ENCODE measurements at places on chromosomes 13 and 19. TPM values are rescaled to one million over a fixed set of nuclear protein-coding genes. Genes with fewer than 3 reads are reported as not detected.

- peak; percentile 22 for DNase-seq
Observed at GRCh38 chr19:7850000-7850813, 20.2 kb downstream of the EVI5L start.

DNA sequence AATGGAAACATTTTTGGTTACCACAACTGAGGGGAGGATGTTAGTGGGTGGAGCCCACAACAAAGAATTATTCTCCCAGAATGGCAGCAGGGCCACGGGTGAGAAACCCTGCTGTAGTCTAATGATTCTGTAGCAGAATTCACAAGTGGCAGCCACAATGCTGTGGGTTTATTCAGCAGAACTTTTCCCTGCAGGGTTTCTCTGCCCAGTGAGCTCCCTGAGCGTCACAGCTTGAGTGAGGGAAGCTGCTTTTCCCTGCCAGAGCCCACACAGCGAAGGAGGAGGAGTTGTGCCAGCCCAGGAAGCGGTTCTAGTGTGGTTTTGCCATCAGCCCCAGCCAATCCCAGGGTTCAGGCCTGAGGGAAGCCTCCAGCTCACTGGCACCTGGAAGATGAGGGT is 4.4 kb downstream of the ATP12A start:
- DNase-seq = no peak

DNA sequence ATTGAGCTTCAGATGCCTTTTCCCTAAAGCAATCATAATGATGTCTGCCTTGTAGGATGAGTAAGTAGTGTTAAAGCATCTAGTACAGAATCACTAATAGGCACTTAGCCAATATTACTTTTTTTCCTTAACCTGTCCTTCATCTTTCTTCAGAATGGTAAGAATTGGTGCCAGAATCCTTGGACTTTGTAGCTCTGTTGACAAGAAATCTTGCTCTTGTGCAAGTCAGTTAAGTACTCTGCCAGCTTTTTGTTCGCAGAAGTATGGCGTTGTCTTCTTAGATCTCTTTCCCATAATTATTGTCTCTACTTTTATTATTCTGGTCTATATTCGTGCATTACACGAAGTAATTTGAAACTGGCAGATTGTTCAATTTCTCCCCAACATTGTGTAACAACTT is 554.5 kb downstream of the PCDH9 start:
- DNase-seq = no peak

Gene ZNF208
- total RNA-seq = 0.79 TPM

GRCh38 chr19:29429021-29429420 is 96.8 kb upstream of the VSTM2B start:
- no peak for DNase-seq

Gene TEX26
- total RNA-seq = not detected

Gene POLRMT
- total RNA-seq = 27.5 TPM

- DNase-seq = no peak
Observed at GRCh38 chr19:15318241-15318691, 14.1 kb downstream of the BRD4 start.

Gene ZNF99
- total RNA-seq = not detected

DNA sequence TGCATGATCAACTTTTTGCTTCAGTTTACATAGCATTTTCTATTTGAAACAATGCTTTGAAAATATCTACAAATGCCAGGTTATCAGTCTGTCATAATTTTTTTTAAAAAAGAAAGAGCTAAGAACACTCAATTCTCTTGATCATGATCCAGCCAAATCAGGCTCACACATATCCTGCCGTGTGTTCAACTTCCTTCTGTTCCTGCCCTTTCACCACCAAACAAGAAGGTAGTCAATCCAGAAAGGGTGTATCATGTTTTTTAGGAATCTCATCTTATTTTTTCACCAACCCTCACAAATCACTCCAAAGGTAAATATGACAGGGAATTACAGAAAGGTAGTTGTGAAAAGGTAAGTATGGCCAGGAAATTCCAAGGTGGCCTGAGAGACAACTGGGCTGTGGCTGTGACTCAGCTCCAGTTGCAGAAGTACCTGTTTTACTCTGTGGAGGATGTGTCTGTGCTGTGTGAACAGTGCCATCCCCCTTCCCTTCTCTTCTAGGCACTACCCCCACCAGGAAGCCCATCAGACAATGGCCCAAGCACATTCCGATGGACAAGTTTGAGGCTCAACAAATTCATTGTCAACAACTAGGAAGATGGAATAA is 138.8 kb upstream of the GJB6 start:
- DNase-seq = peak; percentile 82

Gene CRLF1
- total RNA-seq = 0.64 TPM

DNA sequence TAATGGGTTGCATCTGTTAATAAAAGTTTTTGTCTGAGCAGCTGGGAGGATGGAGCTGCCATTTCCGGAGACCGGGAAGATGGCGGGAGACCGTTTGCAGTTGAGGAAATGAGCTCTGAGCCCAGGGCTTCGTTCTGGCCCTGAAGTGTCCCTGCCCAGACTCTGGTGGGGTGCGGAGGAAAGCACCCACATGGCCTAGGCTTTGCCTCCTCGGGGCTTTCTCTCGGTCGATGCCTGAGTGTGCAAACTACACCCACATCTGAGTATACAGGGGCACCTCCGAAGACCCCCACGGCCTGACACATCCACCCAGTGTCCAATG is 15.6 kb upstream of the NANOS3 start:
- DNase-seq = no peak

Gene RYR1
- 4.5 TPM for total RNA-seq

DNA sequence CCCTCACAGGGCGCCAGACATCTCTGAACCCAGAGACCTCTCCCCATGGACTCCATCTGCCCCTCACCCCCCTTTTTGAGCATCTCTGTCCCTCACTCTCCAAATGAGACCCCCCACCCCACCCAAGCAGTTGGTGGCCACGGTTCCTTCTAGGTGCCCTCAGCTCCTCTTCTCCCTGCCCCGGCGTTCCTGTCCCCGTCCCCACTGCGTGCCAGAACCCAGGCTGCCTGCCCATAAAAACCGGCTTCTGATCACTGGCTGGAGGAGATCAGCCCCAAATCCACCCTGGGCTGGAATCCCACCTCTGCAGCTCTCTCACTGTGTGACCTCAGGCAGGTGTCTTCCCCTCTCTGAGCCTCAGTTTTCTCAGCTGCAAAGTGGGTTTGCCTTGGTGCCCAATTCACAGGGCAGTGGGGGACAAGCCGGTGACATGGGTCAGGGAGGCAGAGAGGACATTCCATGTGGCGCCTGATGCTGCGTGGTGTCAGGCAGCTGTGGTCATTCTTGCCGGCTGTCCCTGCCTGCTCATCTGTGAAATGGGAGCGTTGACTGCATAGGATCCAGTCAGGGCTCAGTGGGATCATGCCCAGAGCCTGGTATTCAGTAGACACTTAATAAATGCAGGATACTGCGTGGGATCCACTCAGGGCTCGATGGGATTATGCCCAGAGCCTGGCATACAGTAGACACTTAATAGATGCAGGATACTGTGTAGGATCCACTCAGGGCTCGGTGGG is 25.5 kb downstream of the SMIM24 start:
- DNase-seq = no peak

GRCh38 chr19:51816711-51817110 is 21.8 kb downstream of the FPR3 start:
- no peak for DNase-seq

- DNase-seq = no peak
Observed at GRCh38 chr19:31913103-31913661, 432.2 kb upstream of the ZNF507 start.

Gene COG3
- total RNA-seq = 47.4 TPM

DNA sequence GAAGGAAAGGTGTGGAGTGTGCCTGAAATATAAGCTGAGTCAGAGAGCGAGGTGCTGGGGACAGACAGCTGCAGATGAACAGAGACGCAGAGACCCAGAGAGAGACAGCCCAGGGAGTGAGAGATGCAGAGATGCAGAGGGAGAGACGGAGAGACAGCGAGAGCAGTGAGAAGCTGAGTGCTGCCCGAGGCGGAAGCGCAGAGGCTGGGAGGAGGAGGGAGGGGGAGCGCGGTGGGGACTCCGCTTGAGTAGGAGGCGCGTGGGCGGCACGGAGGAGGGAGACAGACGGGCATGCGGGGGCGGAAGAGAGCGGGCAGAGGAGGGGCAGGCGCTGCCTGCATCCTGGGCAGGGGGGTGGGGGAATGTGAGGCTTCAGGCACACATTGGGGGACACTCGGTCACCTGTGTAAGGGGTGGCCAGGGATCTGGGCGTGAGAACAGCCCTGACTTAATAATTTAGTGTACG is 25.7 kb downstream of the SLC8A2 start:
- no peak for DNase-seq

Gene RGL3
- 0.26 TPM for total RNA-seq

Gene GJA3
- total RNA-seq = 0.26 TPM

Gene CYP2A7
- not detected for total RNA-seq

DNA sequence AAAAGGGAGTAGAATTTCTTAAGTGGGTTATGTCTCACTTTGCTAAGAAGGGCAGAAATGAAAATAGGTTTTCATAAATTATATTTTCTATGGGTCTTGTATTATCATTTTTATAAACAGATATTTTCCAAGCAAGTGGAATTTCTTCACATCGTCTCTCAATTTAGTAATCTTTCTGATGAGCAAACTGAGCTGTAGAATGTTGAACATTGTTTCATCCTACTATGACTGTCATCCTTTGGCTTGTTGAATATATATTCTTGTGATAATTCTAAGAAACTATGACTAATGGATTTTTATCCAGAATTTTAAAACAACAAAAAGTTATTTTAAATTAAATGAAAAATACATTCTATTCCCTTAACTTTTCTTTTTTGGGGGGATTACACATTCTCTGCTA is 313.8 kb downstream of the ENOX1 start:
- no peak for DNase-seq

Gene PABPC3
- under 0.01 TPM for total RNA-seq

Gene ZNF837
- total RNA-seq = 2.6 TPM

Data from bronchial epithelial cell (primary cell).